SJSA1 (cell line): ENCODE measurements at places on chromosomes 12 and 14. TPM values are rescaled to one million over a fixed set of nuclear protein-coding genes. Genes with fewer than 3 reads are reported as not detected.

DNA sequence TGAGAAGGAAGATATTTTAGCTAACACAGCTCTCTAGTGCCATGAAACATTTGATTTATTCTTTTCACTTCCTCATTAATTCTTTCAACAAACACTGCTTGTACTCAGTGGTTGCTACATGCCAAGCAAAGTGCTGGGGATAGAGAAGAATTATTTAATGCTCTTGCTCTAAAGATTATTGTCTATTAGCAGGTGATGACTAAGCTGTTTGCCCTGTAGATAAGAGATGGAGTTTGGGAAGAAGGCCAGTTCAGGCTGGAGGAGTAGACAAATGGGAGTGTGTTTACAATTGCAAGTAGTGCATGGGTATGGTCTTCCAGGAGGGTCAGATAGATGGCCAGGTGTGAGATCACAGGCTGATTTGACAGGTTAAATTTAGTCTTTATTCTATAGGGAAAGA, 99.8 kb upstream of the SEL1L start:
- H3K4me1 ChIP-seq: no peaks in the 10 kb centered on the region
- H3K4me3 ChIP-seq: no peak overlapping the region
- DNase-seq: no peak
- H3K27me3 ChIP-seq: no peaks in the 10 kb centered on the region
- H3K27ac ChIP-seq: no peak overlapping the region

The KRT82 gene
- not detected in 2 replicates for total RNA-seq

The SLCO1B1 gene
- total RNA-seq: not detected in 2 replicates

- no peak for DNase-seq
- H3K4me3 ChIP-seq: no peak overlapping the region
- H3K36me3 ChIP-seq: no peaks in the 10 kb centered on the region
Measured at GRCh38 chr12:47052274-47052673, 27.1 kb upstream of the PCED1B start.

DNA sequence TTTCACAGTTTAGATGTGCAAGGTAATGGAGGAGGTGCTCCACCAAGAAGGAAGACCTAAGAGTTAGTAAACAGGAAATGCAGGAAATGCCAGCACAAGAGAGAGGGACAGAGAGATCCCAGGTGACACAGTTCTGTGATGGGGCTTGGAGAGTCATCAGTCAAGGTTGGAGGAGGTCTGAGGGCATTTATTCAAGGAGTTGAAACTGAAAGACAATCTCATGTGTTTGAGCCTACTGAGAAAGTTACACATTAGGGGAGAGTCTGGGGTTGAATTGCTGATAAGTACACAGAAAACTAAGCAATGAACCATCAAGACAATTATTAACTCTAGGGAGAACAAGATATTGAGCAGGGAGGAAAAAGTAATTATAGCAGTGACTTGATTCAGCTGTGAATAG, 138.5 kb downstream of the ANO6 start:
- no peak overlapping the region for H3K4me3 ChIP-seq
- no peak overlapping the region for H3K27ac ChIP-seq
- H3K36me3 ChIP-seq: peaks cover 53% of the 10 kb centered on the region
- no peak for DNase-seq

- H3K27ac ChIP-seq: no peak overlapping the region
- no peak for DNase-seq
- H3K36me3 ChIP-seq: no peaks in the 10 kb centered on the region
Measured at GRCh38 chr12:4154672-4155225, 118.8 kb upstream of the CCND2 start.

- no peaks in the 10 kb centered on the region for H3K4me1 ChIP-seq
- no peaks in the 10 kb centered on the region for H3K36me3 ChIP-seq
- DNase-seq: no peak
- peaks cover 41% of the 10 kb centered on the region for H3K27me3 ChIP-seq
- H3K27ac ChIP-seq: no peak overlapping the region
- no peak overlapping the region for H3K4me3 ChIP-seq
Measured at GRCh38 chr12:4829161-4829792, 80.4 kb upstream of the KCNA1 start.

DNA sequence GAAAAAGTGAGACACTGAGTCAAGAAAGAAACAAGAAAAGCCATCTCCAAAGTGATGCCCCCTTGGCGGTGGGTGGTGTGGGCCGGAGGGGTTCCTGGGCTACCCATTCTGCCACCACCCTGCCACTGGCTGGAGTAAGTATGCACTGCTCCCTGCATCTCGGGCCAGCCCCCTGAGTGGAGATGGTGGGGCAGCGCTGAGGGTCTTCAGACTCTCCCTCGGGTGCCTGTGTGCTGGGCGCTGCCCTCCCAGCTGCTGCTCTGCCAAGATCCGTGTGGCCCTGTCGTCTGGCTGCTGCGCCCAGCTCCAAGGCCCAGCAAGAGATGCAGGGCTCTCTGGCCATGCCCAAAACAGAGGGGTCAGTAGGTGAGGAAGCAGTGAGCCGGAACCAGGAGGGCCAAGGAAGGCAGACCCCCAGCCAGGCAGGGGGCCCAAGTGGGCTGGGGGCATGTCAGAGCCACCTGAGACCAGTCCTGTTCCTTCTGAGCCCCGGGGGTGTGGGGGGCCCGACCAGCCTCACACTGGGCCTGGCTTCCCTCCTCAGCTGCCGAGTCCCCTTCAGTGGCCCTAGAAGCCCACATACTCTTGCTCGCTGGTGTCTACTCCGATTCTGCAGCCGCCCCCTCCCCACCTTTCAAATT, 5.2 kb downstream of the GPR132 start:
- H3K36me3 ChIP-seq: no peaks in the 10 kb centered on the region
- no peak overlapping the region for H3K27ac ChIP-seq
- H3K27me3 ChIP-seq: no peaks in the 10 kb centered on the region
- no peaks in the 10 kb centered on the region for H3K4me1 ChIP-seq

The CPNE6 gene
- not detected in 2 replicates for total RNA-seq

The ADAMTS20 gene
- not detected in 2 replicates for total RNA-seq

DNA sequence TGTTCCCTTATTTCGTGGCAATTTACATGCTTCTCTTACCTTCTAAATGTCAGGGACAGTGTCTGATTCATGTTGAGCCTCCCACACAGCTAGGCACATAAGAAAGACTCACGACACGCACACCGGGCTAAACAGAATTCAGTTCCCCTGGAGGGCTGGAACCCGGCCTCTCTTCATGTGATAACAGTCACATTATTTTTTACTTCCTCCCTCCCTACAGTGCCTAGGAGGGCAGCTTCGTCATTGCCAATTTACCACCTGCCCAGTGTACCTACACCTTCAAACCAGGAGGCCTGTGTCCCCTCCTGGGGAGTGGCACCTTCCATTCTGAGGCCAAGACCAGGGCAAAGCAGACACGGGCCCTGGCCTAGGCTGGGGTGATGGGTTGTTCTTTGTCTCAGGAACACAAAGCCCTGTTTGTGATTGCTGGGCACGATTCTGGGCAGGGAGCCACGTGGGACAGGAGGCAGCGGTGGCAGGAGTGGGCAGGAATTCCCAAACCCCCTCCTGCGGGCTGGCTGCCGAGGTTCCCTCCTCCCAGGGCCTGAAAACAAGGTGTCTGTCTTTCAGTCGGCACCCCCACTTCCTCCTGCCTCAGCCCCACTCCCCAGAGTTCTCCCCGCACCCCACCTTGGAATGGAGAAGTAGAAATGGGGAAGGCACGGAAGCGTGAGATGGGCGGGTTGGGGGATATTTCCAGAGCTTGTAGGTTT, 6.8 kb upstream of the RASAL1 start:
- H3K27me3 ChIP-seq: peaks cover 4% of the 10 kb centered on the region; the same call in 1 of the 2 replicates
- H3K36me3 ChIP-seq: no peaks in the 10 kb centered on the region

DNA sequence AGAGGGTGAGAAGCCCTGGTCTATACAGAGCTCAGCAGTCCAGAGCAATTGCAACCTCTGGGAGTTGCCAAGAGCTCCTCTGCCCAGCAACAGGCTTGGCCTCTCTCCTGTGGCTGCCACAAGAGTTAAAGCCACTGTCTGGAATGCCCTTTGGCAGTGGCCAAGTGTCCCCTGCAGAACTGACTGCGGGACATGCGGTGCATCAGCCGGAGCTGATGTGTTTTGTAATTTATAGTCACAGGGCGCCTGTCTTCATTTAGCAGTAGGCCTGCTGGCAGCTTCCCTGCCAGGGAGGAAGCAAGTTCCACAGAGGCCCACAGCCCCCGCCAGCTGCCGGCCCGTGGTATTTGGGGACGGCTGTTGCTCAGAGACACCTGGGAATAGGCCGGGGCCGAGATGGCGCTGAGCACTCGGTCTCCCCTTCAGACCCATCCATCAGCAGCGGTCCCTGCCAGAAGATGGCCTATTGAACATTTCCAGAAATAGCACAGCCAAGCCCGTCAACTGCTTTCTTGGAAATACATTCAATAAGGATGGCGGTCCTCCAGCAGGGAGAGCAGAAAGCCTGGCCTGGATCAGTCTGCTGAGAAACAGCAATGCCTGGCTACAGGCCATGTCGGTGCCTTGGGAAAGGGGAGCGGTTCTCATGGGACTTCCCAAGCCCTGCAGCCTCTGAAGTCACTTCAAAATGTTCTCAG, 217.4 kb downstream of the CRADD start:
- no peak overlapping the region for H3K4me3 ChIP-seq
- H3K4me1 ChIP-seq: no peaks in the 10 kb centered on the region; the same call in 1 of the 2 replicates
- no peak for DNase-seq
- no peaks in the 10 kb centered on the region for H3K36me3 ChIP-seq
- H3K27me3 ChIP-seq: no peaks in the 10 kb centered on the region

The HSPB8 gene
- 7.1 and 7.4 TPM in 2 replicates for total RNA-seq
